ENCODE measurements at places on chromosomes 11 and 22.
A peak's percentile ranks its signal among the peaks of the same experiment; 100 is the strongest.

DNA sequence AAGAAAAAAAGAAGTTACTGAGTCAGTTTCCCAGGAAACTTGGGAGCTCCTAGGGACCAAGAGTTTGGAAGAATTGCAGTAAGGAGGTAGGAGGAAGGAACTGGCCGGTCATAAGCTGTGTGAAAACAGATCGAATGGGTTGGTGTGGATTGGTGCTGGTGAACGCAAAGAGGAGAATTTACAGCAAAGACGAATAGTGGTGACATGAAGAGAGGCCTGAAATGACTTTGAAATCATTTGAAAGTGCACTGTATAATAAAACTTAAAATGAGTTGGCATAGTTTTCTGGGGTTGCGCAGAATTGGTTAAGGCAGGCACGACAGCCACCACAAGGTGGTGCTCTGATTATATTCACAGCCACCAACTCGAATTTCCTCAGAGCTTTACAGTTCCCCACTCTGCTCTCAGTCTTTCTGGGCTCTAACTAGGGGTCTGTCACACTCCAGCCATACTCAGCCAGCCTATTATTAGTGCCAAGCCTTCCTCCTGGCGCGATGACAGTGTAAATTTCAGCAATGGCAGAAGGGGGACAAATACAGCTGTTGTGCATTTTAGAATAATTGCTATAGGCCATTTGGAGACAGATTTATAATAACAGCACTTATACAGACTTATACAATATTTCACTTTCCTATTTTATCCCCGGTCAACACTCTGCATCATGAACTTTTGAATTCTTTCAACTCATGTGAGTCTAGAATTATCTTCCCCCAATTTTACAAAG, 8.3 kb upstream of the HTR3B start:
- no peak for DNase-seq
- no peak overlapping the region for H3K4me3 ChIP-seq
- no peaks in the 10 kb centered on the region for H3K36me3 ChIP-seq
- H3K4me1 ChIP-seq = no peaks in the 10 kb centered on the region
- peaks cover 35% of the 10 kb centered on the region for H3K27me3 ChIP-seq

GRCh38 chr11:67273260-67273990, 7.2 kb downstream of the GRK2 start:
- no peak for DNase-seq
- peak overlapping the region; percentile 64 for H3K27ac ChIP-seq
- H3K36me3 ChIP-seq = no peaks in the 10 kb centered on the region
- no peak overlapping the region for H3K4me3 ChIP-seq

- DNase-seq = peak; percentile 85
- no peaks in the 10 kb centered on the region for H3K36me3 ChIP-seq
- no peaks in the 10 kb centered on the region for H3K27me3 ChIP-seq
- H3K4me1 ChIP-seq = peaks cover 70% of the 10 kb centered on the region
- peak overlapping the region; percentile 6 for H3K4me3 ChIP-seq
- H3K27ac ChIP-seq = peak overlapping the region; percentile 27
Observed at GRCh38 chr11:69010964-69011623, 2.0 kb downstream of the MRGPRF start.

DNA sequence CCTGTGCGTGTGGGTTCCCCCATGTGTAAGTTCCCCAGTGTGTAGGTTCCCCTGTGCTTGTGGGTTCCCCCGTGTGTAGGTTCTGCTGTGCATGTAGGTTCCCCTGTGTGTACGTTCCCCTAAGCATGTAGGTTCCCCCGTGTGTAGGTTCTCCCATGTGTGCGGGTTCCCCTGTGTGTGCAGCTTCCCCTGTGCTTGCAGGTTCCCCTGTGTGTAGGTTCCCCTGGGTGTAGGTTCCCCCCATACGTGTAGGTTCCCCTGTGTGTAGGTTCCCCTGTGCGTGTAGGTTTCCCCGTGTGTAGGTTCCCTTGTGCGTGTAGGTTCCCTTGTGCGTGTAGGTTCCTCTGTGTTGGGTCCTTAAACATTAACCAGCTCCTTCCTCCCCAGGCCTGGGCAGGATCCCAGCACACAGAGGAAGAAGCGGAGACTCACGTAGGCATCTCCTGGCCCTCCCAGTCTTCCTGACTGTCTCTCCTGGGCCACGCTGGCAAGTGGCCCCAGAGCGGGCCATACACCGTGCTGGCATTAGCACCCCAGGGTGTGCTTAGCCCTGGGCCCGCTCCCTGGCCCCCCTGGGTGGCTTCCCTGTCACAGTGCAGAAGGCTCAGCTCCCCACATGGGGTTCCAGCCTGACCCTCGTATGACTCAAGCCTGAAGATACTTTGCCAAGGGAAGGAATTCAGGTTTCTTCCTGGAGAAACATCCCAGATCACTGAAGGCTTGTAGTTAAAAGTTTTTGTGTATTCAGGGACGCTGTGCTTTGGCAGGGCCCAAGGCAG, 2.8 kb upstream of the GRAMD4 start:
- DNase-seq = no peak
- H3K27ac ChIP-seq = no peak overlapping the region
- H3K4me1 ChIP-seq = peaks cover 42% of the 10 kb centered on the region
- H3K36me3 ChIP-seq = no peaks in the 10 kb centered on the region

- peaks cover 14% of the 10 kb centered on the region for H3K4me1 ChIP-seq
- no peak overlapping the region for H3K4me3 ChIP-seq
- no peak overlapping the region for H3K27ac ChIP-seq
- peaks cover 3% of the 10 kb centered on the region for H3K36me3 ChIP-seq
- no peak for DNase-seq
- H3K27me3 ChIP-seq = no peaks in the 10 kb centered on the region
Observed at GRCh38 chr11:69316956-69317355, 23.0 kb downstream of the MYEOV start.

All from osteocyte (in vitro differentiated cells).